ENCODE measurements at places on chromosomes 2 and 18. TPM values are rescaled to one million over a fixed set of nuclear protein-coding genes. Genes with fewer than 3 reads are reported as not detected.

GRCh38 chr2:16713011-16713423 lies 47.4 kb upstream of the CYRIA start:
- DNase-seq, result no peak

- no peak for DNase-seq
Measured at GRCh38 chr2:225867071-225867470, 467.6 kb downstream of the NYAP2 start.

- no peak for DNase-seq
Measured at GRCh38 chr2:162586311-162586710, 242.4 kb downstream of the GCA start.

GRCh38 chr2:68604077-68604476 lies 39.3 kb upstream of the PROKR1 start:
- DNase-seq, result no peak

DNA sequence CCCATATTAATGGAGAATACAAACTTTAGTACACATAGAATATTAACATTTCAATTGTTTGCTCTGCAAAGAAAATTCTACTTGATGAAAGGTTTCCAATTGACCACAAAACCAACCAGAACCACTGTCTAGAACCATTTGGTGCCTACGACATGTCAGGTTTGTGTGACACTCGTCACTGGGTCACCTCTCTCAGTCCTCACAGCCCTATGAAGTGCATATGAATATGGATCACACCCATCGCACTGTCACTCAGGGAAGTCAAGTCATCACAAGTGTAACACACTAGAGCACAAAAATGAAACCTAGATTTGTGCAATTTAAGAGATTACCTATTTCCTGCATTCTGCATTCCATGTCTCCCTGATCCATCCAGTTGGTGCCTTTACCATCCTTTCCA lies 43.7 kb downstream of the PTPN2 start:
- DNase-seq, result no peak

DNA sequence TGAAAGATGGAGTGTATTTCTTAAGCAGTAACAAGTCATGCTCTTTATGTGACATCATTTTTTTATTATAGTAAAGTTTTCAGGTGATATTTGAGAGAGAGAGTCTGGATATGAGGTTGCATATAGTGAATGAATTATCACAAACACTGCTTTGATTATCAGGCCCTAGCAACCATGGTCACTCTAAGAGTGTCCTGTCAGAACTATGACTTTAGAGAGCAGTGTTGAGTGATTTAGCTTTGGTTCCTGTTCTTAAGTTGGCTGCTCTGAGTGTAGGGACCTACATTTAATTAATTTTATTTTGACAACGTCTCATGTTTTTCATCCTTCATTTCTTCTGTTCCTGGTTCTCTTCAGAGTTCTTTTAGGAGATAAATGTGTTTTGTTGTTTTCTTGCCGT lies 275.5 kb downstream of the KCNJ3 start:
- DNase-seq, result no peak

DNA sequence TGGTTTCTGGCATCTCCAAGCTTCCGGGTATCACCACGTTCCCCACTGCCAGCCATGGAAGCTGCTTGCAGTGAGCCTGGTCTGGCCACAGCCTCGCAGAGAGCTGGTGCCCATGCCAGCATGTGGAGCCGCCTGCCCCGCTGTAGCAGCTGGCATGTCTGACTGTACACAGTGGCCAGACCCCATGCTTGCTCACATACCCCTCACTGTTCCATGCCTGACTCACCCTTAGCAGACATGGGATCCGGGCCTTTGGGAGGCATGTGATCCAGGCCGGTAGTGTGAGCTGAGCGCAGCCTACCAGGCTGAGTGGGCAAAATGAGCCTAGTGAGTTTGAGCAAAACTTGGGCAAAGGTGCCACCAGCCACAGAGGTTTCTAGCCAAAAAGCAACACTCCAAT lies 18.8 kb upstream of the RPRD1A start:
- DNase-seq, result no peak

- DNase-seq, result no peak
Measured at GRCh38 chr18:69843015-69843414, 104.7 kb downstream of the CD226 start.

GRCh38 chr2:121969166-121969565 lies 213.7 kb downstream of the TSN start:
- DNase-seq, result no peak

- DNase-seq, result no peak
Measured at GRCh38 chr2:234463626-234464290, 33.1 kb downstream of the ARL4C start.

The GAD1 gene
- 129 TPM for total RNA-seq

DNA sequence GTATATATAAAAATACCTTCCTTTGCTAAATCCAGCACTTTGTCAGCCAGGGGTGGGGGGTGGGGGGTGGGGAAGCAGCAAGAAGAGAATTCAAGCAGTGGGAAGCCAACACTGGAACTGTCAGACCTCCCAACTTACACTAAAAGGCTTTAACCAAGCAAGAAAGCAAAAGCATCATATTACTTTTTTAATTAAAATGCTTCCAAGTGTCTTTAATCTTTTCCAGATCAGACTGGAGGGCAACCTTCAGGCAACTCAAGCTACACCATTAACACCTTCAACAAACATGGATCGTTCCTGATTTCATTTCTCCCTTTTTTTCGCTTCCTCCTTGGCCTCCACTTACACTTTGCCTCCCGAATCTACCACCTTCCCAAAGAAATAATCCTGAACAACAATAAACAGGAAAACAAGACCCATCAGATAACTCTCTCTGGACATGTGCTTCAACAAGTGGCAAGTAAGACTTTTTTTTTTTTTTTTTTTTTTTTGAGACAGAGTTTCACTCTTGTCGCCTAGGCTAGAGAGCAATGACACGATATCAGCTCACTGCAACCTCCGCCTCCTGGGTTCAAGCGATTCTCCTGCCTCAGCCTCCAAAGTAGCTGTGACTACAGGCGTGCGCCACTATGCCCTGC lies 35.5 kb downstream of the ZNF521 start:
- no peak for DNase-seq

DNA sequence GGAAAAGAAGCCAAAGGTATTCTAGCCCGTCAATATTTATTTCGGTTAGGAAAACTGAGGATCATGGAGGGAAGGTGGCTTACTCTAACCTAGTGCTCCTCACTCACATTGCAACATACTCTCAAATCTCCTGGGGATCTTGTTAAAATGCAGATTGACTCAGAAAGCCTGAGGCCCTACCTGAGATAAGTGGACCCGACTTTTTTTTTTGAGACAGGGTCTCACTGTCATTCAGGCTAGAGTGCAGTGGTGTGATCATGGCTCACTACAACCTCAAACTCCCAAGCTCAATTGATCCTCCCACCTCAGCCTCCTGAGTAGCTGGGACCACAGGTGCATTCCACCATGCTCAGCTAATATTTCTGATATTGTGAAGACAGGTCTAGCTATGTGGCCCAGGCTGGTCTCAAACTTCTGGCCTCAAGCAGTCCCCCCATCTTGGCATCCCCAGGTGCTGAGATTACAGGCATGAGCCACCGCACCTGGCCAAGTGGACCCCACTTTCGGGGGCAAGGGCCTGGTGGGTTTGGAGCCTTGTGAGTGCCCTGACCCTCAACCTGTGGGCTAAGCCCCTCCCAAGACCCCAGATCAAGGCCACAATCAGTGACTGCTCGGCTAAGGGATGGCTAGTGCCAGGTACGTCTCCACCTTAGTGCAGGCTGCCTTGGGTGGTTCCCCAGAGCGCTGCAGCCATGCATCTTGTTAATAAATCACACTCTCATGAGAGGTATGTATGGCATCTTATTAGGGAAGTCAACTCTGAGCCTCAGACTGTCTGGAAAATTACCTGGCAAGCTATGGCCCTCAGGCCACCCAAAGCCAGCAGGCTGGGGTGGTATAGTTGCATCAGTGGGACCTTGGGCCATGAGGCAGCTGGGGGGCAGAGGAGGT lies 1.1 kb upstream of the NEURL3 start:
- DNase-seq, result peak; percentile 2

DNA sequence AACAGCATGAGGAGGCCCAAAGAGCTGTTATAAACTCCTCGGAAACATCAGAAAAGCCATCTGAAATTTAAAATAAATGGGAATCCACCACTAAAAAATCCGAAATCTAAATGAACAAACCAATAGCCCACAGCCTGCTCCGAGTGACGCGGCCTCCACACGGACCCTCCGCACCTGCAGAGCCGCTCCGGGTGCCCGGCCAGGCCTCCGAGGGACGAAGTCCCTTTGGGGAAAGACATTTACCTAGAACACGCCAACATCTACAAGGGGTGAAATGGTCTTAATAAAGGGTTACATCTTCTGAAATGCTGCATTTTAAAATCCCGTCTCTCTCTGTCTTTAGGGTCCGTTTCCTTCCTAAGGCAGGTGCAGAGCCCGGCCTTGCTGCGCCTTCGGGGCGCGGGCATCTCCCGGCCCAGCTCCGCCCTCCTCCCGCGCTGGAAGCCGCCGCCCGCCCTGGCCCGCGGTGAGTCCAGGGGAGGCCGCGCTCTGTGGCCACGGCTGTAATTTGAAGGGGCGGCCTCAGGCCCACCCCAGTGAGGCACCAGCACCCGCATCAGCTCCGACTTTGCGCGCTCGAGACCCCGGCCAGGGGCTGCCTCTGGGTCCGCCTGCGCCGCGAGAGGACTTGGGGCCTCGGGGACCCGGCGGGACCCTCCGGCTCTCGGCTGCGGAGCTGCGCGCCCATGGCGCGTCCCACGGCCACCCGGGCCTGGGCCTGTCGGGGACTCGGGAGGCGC lies 42.3 kb upstream of the CTDP1 start:
- no peak for DNase-seq

The ACMSD gene
- total RNA-seq, result not detected
